Fibroblast of pulmonary artery (primary cell): ENCODE measurements at places on chromosomes 2 and 18.

DNA sequence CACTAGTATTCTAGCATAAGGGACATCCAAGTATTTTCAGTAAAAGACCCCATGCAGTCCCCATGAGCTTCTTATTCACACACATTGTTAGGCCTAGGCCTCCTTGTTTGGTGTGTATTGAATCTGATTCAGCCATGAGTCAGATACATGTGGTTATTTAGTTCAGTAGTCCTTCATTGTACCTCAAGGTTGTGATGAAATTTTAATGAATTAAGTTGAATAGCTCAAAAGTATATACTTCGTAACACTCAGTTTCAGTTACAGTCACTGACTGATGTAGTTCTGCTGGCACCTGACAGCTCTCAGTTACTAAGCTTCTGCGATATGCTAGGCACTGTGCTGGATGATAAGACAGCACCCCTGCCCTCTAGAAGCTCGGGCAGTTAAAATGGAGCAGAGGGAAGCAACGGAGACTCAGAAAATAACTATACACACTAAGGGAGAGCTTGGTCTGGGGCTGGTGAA is 86.4 kb downstream of the XRCC5 start:
- peak; percentile 80 for DNase-seq

GRCh38 chr2:138267902-138268254 is 233.7 kb upstream of the SPOPL start:
- no peak for DNase-seq

GRCh38 chr2:120448961-120449810 is 103.2 kb downstream of the INHBB start:
- no peak for DNase-seq

DNA sequence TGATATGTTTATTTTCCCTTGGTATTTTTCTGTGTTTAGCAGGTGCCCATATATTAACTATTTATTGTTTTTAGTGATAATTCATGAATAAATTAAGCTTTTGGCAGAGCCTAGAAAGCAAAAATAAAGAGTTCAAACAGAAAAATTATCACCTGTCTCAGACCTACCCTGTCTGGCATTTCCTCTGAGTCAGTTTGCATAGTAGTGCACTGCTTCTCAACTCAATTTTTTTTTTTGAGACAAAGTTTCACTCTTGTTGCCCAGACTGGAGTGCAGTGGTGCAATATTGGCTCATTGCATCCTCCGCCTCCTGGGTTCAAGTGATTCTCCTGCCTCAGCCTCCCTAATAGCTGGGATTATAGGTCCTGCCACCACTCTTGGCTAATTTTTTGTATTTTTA is 793.9 kb downstream of the SUCLG1 start:
- no peak for DNase-seq

GRCh38 chr2:108577099-108577498 is 42.8 kb downstream of the LIMS1 start:
- DNase-seq = no peak

- DNase-seq = no peak
Measured at GRCh38 chr2:80573950-80574349, 269.4 kb upstream of the LRRTM1 start.

DNA sequence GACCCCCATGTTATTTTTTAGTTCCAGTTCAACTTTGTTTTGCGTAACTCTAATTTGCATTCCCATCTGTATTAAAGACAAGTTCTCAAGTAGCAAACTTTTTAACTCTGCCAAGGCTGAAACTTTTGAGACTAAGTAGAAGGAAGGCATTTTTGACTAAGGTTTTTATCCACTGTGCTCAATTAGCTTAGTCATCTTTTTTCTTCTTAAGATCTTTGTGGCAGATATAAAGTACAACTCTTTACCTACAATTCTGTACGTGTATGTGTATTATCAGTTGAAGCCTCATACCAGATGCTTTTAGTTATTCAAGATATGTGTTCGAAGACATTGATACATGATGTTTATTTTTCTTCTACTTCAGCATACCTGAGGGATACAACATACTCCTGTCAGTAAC is 41.6 kb downstream of the CREB1 start:
- no peak for DNase-seq

GRCh38 chr2:41920181-41920580 is 127.6 kb upstream of the PKDCC start:
- no peak for DNase-seq

GRCh38 chr18:76425146-76426131 is 69.6 kb downstream of the ZNF516 start:
- peak; percentile 14 for DNase-seq
